ENCODE measurements at places on chromosomes 11 and 22.

DNA sequence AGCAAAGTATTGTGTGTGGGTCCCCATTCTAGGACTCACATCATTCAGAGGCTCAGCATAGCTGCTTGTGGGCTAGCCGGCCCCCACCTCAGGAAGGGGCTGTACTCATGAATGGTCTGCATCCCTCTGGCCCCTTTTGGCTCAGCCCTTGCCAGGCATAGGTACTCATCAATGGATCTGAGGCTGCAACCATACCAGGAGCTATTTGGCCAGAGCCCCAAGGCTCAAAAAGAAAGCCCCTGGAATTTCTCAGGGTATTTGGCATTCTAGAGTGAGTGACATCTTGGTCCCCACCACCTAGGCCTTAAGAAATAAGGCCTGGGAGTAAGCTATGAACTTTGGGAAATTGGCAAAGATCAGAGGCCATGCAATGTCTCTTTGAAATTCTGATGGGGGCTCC lies 38.3 kb downstream of the PLEKHA7 start:
- no peak for DNase-seq

GRCh38 chr11:9210922-9211320 lies 54.2 kb downstream of the DENND5A start:
- DNase-seq, result no peak

- peak; percentile 52 for DNase-seq
Observed at GRCh38 chr11:77191823-77192495, 63.9 kb downstream of the MYO7A start.

GRCh38 chr11:70762810-70763209 lies 364.5 kb downstream of the CTTN start:
- DNase-seq, result no peak

DNA sequence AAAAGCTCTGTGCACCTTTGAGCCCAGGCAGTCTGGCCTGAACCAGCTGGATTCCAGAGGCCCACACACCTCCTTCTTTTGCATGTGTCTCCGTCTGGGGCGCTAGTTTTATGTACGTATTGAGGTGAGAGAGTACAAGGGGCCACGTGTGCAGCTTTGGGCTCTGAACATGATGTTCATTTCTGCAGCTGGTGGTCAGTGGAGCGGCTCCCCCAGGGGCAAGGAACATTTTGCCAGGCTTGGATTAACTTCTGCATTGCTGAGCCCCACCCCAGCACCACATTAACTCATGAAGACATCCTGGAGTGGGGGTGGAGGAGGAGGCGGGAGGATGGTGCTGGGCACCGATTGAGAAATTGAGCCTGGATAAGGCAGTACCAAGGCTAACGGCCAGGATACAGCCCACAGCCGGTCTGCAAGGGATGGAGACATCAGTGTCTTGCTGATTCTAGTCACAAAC lies 13.8 kb downstream of the USP2 start:
- DNase-seq, result no peak

- no peak for DNase-seq
Observed at GRCh38 chr11:128424851-128425285, 162.5 kb downstream of the ETS1 start.

DNA sequence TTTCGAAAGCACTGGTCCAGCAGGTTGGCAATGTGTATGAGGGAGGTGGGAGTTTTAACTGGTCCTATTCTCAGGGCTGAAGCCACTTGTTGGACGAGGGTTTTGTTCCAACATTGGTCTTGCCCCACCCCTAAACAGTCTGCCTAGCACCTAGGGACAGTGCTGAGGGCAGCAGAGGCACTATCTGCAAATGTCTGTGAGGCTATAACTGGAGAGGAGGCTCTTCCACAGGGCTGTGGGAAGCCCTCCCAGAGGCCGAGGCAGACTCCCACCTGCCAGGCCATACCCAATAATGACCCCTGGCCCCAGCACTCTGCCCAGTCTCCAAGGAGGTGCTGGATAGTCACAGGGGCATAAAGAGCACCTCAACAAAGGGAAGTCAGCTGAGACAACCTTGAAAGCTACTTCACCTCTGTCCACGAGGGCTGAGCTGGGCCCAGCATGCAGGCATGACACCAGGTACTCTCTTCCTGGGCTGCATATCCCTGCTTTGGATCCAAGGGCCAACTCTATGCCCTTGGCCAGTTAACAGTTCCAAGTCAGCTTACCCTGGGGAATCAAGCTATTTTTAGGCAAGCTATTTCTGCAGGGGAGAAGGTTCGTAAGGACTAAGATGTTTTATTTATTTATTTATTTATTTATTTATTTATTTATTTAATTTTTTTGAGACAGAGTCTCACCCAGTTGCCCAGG lies 40.2 kb upstream of the SLC25A1 start:
- DNase-seq, result no peak

DNA sequence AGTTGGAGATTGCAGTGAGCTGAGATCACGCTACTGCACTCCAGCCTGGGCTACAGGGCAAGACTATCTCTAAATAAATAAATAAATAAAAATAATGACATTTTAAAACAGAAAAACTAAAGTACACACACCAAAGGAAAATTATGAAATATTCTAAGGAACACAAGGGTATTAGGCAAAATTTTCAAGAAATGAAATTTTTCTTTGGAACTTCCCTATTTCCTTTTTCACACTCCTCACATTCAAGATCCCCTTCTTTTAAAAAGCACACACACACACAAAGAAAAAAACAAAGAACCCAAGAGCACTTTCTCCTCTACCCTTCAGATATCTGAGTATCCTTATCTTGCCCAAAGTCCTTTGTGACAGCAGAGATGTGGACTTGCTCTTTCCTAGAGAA lies 92.8 kb downstream of the CCDC73 start:
- DNase-seq, result no peak

DNA sequence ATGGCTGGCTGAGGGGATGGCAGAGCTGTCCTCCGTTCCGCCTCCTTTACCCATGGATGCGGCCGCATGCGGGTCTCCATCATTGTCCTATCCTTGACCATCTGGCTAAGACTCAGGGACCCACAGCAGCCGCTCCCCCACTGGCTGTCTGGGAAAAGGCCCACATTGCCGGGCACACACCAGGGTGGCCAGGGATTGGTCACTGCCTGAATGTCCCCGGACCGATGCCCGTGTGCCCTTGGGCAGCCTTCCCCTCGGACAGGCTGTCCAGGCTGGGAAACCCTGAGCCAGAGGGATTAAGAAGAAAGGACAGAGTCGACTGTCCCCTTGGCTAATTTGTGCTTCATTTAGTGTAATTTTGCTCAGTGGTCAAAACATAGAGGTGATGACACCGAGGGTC lies 22.5 kb downstream of the H19 start:
- no peak for DNase-seq

DNA sequence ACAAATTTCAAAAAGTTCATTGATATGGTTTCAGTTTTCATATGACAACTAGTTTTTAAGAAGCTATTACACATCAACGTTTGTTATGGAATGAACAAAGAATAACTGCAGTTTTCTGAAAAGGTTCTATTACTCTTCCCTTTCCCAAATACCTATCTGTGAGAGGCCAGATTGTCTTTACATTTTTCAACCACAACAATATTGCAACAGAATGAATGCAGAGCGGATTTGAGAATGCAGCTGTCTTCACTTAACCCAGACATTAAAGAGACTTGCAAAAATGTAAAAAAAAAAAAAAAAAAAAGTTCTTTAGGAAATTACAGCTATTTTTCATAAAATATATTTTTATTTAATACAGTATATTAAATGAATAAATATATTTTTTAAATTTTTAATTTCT lies 250.8 kb downstream of the DDX10 start:
- DNase-seq, result no peak

- no peak for DNase-seq
Observed at GRCh38 chr11:2535673-2536439, 91.0 kb downstream of the KCNQ1 start.

DNA sequence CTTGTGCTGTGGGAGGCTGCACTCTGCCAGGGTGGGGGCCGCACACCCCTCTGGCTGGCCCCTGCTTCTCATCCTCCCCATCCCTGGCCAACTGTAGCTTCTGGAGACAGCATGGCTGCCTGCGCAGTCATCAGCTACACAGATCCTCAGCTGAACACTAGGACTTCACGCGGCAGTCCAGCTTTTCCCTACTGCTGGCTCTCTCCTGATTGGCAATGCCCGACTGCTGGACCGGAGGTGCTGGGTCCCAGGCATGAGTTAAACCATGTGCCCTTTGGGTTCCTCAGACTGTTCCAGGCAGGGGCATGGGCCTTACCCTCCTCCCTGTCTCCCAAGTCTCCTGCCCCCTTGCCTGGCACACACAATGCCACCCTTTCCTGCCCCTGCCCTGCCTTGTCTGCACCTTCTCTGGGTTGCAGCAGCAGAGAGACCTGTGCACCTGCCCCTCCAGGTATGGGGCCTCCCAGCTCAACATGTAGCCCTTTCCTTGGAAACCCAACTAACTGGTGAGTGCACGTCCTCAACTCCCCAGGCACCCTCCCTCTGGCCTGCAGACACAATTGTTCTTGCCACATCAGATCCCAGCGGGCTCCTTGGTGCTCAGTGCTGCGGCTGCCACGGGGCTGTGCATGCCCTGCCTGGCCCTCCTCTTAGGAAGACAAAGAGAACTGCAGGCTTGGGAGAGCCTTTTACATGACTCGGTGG lies 1039.2 kb downstream of the TBC1D22A start:
- DNase-seq, result no peak

DNA sequence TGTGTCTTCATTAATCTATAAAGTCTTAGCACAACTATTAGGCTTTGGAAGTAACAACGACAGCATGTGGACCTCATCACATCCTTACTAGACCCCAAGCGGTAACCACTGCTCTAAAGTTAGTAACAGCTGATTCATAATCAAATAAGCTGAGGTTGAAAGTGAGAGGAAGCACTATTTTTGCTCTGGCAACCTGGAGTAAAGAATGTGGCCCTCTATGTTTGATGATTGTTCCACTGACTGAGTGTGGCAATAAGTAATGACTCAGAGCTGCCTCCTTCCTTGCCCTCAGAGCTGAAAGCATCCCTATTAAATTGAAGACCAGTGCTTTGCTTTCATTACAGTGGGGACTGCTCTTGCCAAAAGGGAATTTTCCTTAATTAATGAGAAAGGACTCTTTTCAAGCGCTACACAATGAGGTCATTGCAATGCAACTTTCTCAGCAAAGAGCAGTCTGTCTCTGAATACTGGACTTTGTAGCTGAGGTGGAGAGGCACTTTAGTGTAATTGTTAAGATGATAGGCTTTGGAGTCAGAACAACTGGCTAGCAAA lies 906.1 kb upstream of the RAG2 start:
- DNase-seq, result no peak

- no peak for DNase-seq
Observed at GRCh38 chr11:63880403-63880790, 36.6 kb downstream of the RCOR2 start.

DNA sequence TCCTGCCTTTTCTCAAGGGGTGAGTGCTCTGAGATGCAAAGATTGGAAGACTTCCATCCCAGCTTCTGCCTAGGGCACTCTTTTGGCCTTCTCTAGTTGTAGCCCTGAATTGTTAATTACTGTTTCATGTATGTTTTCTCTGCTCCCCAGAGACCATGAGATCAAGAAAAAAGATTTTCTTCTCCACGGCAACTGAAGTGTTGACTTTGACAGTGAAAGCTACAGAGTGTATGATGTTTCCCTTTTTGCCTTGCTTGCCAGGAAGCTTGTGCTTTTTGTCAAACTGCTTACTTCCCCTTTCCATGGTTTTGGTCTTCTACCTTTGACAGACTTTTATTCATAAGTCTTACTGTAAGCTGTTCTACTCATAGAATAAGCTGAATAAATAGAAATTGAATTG lies 23.3 kb upstream of the EIF3D start:
- no peak for DNase-seq

DNA sequence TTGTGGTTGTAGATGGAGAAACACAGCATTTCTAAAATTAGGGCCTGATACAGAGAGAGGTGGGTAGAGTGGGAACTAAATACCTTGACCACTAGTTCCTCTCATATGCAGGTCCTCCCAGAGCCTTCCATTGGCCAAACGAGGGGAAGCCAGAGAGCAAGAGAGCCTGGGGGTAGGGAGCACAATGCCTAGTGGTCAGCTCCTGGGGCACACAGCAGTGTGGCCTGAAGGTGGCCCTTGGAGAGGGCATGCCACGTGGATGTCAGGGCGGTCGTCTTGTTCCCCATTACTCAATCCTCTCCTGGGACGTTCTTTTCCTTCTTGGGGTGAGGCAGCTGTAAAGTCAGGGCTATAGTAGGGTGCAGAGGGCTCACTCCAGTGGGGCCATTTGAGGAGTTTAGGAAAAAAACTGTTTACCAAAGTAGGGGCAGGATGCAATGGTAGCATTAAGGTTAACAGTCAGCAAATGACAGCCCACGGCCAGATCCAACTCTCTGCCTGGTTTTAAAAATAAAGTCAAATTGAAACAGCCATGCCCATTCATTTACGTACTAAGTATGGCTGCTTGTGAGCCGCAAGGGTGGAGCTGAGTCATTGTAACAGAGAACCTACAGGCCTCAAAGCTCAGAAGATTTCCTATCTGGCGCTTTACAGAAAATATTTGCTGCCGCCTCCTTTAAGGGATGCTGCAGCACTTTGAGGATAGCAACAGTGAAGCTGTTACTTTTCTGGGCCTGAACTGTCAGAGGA lies 7.6 kb downstream of the MYO18B start:
- peak; percentile 16 for DNase-seq

- DNase-seq, result peak; percentile 42
Observed at GRCh38 chr22:32660292-32660691, 141.2 kb upstream of the TIMP3 start.

GRCh38 chr22:42357221-42357620 lies 75.0 kb downstream of the NFAM1 start:
- DNase-seq, result no peak

DNA sequence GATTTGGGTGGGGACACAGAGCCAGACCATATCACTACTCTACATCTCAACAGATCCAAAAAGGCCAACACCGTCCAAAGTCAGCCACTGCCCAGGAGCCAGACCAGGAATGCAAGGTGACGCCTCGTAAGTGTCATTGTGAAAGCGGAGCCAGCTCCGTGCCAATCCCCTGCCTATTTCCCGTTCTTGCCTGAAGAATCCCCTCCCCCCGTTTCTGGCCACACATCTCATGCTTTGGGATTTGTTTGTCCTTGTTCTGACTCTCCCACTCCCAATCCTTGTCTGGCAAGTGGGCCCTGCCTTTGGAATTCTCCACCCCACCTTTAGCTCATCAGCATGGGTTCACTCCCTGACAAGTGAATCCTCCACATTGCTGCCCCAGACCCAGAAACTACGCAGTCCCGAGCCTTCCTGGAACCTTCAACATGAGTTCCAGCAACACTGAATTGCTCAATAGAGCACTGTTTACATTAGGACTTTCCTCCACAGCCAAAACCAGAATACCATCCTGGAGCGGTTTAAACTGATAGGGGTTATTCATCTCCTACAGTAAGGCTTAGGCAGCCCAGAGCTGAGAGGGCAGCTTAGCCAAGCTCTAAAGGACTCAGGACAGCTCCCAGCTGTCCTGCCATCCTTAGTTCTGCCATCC lies 6.0 kb upstream of the SLC35C1 start:
- DNase-seq, result no peak

DNA sequence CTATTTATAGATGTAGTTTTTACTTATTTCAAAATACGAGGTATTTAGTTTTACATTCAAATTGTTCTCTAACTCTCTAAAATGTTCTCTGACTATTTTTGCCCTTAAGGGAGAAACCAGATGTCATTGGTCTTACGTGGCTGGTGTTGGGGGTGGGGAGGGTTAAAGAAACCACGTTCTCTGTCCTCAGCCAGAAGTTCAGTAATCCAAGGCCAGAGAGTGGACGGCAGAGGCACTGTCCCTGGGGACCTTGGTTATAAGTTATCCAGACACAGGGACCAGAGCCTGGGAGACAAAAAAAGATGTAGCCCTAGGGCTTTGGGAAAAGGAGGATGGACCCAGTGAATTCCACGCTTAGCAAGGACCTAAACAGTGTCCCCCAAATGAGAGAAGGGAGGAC lies 706 bp upstream of the OR51E1 start:
- DNase-seq, result no peak

Measured in stimulated activated CD4-positive, alpha-beta T cell treated with anti-CD3 and anti-CD28 coated beads, Interleukin-2, amount 100 ng/mL, for 48 hours (primary cell).